Dermis microvascular lymphatic vessel endothelial cell (primary cell): ENCODE measurements at places on chromosomes 11 and 22.

- no peak for DNase-seq
Measured at GRCh38 chr11:66470015-66470414, 3.3 kb downstream of the PELI3 start.

DNA sequence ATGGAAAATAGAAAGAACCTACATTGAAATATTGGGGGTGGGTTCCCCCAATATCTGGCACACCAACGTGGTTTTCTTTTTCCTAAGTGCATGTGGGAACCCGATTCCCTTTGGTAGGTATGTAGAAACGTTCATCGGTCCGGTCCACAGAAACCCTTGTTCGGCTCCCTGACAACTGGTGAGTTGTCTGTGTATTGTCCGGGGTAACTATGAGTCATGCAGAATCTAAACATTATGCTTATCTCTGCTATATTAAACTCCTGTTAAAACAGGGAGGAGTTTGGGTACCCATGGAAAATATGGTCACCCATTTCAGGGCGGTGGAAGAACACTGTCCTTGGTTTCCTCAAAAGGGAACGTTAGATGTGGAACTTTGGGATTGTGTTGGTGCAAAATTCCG lies 25.1 kb upstream of the ALDH3B2 start:
- DNase-seq: peak; percentile 40

DNA sequence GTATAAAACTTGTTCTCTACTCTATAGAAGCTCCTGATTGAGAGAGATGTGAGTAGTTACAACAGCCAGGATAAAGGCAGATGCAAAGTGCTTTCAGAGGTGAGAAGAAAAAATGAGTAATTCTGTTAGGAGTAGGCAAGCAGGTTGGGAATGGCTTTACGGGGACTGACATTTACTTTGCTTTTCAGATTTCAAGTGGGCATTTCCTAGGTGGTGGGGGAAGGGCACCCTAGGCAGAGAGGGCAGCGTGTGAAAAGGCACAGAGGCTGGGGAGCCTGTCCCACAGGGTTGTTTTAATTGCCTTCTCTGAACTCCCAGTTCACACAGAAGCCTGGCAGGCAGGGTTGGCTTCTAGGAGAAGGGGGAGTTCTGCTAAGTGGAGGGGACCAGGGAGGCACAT lies 106.5 kb downstream of the NAV2 start:
- no peak for DNase-seq

DNA sequence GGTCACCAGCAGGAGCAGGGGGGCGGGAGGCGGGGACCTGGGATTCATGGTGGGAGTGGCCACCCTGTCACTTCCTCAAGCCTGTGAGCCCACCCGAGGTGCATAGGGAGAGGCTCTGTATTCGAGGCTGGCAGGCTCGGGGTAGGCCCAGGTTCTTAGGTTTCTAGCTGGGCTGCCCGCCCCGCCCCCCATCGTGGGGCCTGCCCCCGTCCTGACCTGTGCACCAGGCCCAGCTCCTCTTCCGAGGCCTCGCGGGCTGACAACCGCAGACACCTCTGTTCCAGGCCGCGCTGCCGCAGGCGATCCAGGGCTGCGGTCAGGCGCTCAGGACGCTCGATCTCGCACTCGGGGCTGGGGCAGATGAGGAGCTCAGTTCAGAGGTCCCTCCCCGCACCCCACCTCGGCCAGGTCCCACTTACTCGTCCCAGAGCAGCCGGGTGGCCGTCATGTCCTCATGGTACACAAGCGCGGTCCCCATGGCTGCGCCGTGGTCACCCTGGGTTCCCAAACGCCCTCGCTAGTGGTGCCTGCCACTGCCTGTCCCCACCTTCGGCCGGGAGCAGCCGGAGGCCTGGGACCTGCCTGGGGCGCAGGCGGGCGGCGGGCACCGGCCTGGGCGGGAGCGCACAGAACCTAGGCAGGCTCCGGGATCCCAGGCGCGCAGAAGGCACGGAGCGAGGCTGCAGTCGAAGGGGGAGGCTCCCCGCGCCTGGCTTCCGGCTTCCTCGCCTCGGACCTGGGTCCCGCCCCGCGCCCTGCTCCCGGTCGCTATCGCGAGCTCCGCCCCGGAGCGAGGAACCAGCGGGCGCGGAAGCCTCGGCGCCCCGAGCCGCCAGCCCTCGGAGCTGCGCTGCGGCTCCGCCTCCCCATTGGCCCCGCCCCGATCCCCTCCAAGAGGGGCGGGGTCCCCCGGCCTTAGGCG lies at the start of gene HDAC10:
Gene HDAC10, minus strand, starts transcription at position 711 of the 922 bp plus-strand sequence. Its CDS starts 233 bp downstream, at position 478.
- DNase-seq: no peak

DNA sequence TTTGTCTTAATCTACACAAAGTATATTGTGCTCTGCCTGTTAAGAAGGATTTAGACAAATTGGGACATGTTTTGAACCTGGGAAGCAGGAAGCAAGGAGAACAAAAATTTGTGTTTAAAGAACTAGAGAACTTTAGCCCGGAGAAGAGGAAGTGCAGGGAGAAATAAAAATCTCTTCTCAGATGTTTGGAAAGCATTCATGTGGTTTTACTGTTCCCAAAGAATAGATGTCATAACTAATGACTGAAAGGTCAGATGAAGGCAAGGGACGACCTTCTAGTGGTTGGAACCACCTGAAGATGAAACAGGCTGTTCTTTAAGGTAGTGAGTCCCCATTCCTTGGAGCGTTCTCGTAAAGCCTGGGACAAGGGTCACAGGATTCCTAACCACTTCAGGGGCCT lies 38.3 kb downstream of the IRAG1 start:
- DNase-seq: no peak

- no peak for DNase-seq
Measured at GRCh38 chr22:50325444-50326224, 1.2 kb downstream of the DENND6B start.

GRCh38 chr11:65596520-65596919 lies 920 bp upstream of the KCNK7 start:
- DNase-seq: no peak

DNA sequence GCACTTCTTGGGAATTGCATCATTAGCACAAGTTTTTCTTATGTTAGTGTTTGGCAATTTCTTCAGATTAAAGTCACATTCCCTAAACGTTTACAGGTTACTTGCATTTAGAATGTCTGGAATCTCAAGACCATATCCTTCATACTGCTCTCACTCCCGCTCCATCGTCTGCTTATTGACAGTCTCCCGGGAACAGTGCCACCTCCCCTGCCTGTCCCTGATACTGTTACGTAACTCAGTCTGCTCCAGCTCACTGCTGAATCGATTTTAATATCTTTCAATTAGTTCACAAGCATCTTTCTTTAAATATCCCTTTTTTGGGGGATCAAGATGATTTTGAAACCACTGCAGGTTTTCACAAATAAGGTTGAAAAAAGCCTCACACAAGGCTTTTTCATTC lies 48.2 kb downstream of the GLYATL2 start:
- DNase-seq: no peak

GRCh38 chr11:57779276-57779675 lies 17.7 kb downstream of the CTNND1 start:
- peak; percentile 40 for DNase-seq
